NCI-H2171 (cell line): ENCODE measurements at places on chromosomes 2 and 18.

DNA sequence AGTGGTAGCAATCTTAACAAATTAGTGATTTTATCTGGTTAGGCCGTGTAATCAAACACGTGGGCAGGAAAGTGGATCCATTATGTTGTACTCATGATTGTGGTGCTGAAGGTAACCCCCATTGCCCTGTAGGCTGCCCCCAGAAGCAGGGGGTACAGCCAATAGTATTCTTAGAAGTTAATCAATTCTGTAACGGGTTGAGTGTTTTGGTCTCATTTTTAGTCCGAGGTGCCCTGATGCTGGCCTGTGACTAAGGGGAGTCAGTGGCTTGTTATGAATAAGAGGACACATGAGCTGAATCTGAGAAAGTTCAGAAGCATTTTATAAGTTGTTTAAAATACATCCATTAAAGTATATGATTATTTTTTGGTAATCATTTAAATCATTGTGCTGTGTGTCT, 8.6 kb downstream of the EPAS1 start:
- DNase-seq: no peak

DNA sequence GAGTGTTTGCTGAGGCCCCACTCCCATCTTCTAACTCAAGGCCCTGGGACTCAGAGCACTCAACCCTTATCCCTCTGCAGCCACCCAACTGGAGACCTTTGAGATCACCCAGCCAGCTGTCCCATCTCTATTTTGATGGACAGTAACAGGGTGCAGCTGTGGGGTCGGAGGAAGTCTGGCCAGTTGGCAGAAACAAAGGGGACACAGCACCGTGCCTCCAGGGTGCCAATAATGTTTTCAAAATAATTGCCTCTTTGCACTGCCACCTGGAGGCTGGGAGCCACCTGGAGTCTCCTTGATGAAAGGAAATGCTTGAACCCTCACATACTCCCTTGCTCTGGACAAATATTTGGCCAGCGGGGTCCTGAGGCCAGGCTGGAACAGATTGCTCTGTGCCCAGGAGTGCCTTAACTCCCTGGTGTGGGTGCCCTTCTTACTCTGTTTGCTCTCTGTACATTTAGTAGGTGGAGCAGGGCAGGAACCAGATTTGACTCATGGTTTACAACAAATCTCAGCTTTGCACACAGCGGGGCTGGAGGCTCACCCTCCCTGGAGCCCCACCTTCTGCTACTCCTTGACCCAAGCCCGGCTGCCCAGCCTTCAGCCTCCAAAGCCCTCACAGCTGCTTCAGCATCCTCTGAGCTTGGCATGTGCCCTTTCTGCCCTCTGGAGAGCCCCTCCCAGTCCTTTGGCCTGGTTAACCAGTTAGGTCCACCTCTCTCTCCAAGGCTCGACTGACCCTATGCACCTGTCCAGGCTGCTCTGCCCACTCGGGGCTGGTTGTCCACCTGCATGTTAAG, 17.2 kb downstream of the MAL start:
- no peak for DNase-seq

- DNase-seq: no peak
These were observed 715.2 kb downstream of the CCDC85A start for GRCh38 chr2:56898986-56899385.

GRCh38 chr2:207311316-207312005, 145.7 kb upstream of the KLF7 start:
- DNase-seq: no peak

GRCh38 chr2:143532061-143532460, 402.8 kb downstream of the ARHGAP15 start:
- no peak for DNase-seq

- DNase-seq: no peak
These were observed 135.9 kb downstream of the NCK2 start for GRCh38 chr2:105880637-105881036.

DNA sequence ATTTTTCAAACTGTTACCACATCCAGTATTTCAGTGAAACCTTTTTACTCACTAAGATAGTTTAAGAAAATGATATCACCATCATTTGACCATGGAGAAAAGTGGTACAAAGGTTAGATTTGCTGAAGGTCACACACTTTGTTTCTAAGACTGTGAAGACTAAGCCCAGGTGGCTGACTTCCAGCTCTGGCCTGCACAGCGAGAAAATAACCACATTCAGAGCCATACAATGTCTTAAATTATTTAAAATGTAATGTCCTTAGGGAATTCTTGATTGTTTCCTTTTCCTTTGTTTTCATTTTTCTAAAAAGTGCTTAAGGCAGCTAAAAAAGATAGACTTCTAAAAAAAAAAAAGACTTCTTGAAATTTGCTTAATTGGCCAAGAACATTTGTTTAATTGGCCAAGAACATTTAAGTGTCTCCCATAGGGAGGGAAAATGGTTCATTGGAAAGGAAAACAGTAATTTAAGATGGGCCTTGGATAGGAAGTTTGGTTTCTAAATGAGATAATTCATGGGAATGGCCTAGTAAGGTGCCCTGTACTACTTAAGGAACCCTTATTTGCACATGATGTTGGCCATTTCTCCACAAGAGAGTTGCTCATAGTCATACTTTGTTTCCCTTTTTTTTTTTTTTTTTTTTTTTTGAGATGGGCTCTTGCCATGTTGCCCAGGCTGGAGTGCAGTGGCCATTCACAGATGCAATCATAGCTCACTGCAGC, 45.2 kb downstream of the CYP1B1 start:
- no peak for DNase-seq

DNA sequence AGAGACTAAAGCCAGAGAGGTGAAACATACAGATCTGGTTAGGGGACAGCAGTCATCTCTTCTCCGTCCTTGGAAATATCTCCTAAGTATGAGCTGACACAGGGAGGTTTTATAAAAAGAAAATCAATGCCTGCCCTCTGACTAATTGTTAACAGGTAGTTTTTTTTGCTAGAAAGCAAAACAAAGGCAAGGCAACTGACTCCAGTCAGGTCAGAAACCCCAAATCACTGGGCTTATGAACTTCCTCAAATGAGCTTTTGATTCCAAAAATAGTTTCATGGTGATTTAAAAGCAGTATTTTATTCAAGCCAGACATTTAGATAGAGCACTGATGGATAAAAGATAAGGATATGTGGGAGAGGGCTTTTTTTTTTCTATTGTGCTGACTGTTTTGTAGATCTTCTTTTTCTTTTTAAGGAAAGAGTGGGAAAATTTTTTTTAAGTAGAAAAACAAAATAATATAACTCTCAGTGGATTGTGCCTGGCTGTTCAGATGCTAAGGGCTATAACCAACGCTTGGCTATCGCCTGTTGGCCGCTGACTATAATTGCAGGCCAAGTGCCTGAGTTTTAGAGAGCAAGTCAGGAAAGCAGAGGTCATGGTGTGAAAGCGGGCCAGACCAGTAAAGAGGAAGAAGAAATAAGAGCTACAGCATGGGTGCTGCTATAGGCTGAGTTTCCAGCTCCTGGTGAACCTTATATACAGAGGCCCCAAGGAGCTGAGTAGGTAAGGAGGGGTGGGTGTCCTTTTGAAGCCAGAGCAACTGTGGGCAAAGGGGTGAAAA, 44.9 kb downstream of the MRPL35 start:
- no peak for DNase-seq

DNA sequence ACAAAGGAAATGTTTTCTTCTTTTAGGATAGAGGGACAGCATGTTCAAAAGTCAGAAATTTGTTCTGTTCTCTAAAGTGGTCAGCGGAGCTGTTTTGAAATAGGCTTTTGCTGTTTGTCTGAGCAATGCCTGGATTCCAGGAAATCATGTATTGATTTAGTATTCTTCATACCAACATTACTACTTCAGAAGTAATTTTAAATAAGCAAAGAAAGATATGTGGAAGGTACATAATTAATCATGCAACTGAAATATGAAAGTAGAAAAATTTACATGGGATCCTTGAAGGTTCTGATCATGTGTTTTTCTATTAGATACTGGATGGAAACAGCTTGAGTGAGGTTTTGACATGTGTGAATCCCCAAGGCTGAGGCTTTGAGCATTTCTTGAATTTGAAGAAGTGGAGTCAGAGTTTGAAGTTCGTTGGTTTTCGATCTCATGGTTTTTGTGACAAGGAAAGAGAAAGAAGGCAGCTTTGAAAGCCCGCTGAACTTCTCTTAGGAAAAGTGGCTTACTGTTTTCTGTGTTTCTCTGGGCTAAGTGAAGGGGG, 220.0 kb downstream of the LDLRAD4 start:
- DNase-seq: no peak

DNA sequence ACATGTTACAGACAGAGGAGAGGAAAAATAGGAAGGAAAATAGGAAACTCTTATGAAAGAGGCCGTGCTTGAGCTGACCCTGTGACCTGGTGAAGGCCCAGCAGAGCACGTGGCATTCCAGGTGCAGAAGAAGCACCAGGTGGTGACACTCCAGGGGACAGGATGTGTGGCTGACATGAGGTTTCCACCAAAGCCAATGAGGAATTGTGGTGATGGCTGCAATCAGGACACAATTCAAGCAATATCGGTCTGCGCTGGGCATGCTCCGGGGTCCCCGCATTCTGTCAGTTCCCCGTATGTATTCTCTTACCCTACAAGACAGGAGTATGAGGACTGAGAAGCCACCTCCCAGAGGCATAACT, 504.2 kb downstream of the EIPR1 start:
- no peak for DNase-seq

- DNase-seq: no peak
These were observed 318.8 kb upstream of the REV1 start for GRCh38 chr2:99808361-99809200.

DNA sequence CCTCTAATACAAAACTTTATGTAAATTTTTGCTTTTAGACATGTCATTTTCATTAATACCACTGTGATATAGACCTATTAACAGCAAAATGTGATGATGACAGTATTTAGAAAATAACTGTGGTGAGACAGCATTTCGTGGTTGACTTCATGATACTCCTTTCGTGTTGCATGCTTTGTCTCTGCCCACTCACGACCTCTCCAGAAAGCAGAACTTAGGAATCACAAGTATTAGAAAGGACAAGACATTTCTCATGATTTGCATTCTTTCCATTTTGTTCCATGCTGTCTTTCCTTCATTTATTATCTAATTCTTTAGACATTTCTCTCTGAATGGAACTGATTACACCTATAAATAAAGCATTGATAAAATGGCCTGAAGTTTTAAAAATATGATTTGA, 85.2 kb upstream of the POU3F3 start:
- no peak for DNase-seq

GRCh38 chr2:64092502-64092901, 51.7 kb downstream of the PELI1 start:
- no peak for DNase-seq

DNA sequence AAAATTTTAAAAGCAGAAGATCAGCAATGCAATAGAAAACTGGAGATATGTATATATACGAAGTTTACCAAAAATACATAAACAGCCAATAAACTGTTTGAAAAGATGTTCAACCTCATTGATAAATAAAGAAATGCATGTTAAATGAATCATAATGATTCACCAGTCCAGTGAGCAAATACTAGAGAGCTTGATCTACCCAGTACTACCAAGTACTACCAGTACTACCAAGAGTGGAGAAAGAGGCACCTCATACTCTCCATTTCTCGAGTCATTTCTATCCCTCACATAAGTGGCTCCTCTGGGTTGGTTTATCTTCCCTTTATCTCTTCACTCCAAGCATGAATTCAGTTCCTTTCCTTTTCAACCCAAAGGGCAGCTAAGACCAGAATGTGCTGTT, 138.9 kb downstream of the MREG start:
- no peak for DNase-seq

- no peak for DNase-seq
These were observed 99.1 kb downstream of the NRP2 start for GRCh38 chr2:205781244-205781931.

DNA sequence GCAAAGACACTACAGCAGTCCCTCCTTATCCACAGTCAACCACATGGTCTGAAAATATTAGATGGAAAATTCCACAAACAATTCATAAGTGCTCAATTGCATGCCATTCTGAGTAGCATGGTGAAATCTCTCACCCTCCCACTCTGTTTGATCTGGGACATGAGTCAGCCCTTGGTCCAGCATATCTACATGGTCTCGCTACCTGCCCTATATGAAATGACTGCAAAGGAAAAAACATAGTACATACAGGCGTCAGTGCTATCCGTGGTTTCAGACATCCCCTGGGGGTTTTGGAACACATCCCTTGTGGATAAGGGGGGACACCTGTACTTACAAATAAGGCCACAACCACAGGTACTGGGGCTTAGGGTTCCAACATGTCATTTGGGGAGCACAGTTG, 73.7 kb downstream of the CABLES1 start:
- no peak for DNase-seq

DNA sequence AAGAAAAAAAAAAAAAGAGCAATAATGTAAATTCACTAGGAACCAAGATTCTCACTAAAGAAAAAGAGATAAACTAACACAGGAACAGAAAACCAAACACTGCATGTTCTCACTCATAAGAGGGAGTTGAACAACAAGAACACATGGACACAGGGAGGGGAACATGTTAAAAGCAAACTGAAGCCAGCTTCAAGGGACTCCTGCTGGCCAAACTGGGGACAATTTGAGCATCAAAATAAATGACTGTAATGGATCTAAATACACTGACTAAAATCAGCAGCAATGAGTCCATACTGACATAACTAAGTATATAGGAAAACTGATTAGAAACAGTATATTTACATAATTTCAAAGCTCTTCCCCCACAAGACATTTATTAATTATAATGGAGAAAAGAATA, 73.0 kb downstream of the FARSB start:
- no peak for DNase-seq

DNA sequence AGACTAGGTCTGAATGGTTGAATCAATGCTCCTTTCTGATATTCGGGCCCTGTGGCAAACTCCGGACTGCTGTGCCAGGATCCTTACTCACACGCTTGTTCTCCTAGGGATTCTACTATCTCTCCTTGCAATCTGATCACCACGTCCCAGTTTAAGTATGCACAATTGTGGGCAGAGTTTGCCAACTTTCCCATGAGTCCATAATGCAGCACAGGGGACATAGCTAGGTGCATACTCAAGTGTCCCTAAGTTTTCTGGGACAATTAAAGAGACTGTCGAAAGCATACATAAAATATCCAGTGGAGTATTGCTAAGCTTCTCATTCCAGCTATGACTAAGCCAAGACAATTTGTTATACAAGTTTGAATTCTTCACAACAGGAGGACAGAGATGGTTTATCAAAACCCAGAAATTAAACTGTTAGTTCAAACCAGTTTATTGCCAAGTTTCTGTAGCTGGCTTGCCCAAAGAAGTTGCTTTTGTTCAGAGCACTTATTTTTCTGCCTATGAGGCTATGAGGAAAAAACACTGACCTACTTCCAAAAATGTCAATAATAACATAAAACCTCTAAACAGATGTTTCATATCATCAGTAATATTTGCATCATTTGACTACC, 136.1 kb downstream of the EXOC6B start:
- DNase-seq: no peak
